M059J (cell line): ENCODE measurements at places on chromosomes 5 and 9. TPM values are rescaled to one million over a fixed set of nuclear protein-coding genes. Genes with fewer than 3 reads are reported as not detected.

GRCh38 chr5:137395011-137395755 is 103.9 kb downstream of the SPOCK1 start:
- peak; percentile 97 for DNase-seq

- peak; percentile 30 for DNase-seq
These were observed 411.0 kb downstream of the MAT2B start for GRCh38 chr5:163916376-163916775.

The CATSPER3 gene
- not detected in 2 replicates for total RNA-seq

GRCh38 chr5:109759306-109759705 is 69.6 kb downstream of the MAN2A1 start:
- peak; percentile 56 for DNase-seq

DNA sequence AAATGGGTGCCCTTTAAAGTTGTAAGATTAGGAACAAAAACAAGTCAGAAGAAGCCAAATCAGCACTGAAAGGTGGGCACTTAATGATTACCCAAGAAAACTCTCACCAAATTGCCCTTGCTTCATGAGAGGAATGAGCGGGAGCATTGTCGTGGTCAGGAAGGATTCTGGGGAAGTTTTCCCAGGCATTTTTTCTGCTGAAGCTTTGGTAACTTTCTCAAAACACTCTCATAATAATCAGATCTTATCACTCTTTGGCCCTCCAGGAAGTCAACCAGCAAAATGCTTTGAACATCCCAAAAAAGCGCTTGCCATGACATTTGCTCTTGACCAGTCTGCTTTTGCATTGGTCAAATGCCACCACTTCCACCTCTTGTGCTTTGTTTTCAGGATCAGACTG is 10.4 kb upstream of the PCDHGC3 start:
- DNase-seq: peak; percentile 55
